IPS DF 6.9 (cell line): ENCODE measurements at places on chromosomes 16 and 17.

DNA sequence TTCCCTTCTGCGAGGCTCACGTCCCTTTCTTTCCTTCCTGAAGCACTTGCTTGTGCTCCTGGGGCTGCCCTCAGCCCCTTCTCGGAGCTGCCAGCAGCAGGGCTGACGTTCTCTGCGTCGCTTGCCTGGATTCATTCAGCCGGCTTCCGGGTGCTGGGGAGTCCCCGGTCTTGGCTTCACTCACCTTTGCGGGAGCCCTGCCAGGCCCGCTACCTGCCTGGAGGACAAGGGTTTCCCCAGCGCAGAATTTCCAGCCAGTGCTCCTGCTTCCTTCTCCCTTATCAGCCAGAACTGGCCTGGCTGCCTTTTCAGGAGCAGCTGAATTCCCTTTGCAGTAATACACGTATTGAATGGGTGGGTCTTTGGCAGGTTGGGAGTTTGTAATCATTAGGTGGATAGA lies 22.1 kb upstream of the IL17C start:
- no peak for DNase-seq

GRCh38 chr17:78897664-78898047 lies 5.3 kb downstream of the CEP295NL start:
- DNase-seq, result no peak

GRCh38 chr16:62135446-62135845 lies 99.2 kb upstream of the CDH8 start:
- no peak for DNase-seq

DNA sequence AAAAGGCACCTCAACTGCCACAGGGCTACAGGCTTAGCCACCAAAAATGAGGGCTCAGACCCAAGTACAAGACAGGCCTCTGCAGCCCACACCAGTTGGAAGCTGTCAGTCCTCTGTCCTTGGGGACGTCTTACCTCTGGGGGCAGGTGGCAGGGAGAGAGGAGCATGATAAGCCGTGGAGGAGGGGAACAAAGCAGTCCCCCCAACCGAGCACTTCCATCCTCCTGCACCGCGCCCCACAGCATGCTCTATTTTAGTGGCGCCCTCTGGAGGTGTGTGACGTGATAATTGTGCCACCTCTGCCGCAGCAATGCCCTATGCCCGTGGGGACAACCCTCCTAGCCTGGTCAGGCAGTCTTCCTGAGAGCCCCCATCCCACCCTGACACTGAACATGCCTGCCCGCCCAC lies 13.6 kb downstream of the G6PC3 start:
- no peak for DNase-seq

DNA sequence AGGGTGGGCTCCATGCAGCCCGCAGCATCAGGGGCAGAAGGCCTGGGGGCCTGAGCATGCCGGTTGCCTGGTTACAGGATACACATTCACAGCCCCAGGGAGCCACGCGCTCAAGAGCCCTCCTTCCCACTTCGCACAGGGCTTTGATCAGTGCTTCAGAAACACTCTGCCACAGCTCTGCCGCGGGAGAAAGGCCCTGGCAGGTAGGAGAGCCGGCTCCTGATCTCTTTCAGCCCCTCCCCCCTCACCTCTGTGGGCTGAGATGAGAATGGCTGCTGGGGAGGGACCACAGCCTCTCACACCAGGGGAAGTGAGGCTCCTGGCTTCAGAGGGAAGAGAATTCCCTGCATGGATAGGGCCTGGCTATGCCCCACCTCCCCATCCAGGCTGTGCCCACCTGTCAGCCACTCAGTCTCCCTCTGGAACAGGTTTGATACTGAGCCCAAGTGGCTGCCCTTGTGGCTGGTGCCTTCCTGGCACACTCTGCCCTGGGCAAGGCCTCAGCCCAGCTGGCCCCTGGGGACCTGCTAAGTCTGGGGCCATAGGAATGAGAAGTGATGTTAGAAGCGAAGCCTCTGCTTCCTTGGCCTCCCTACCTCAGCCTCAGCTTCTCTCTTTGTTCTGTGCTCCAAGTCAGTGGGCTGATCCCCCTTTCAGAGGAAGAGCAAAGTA lies 8.6 kb downstream of the DOK4 start:
- DNase-seq, result no peak

GRCh38 chr17:8141045-8141444 lies 11.2 kb downstream of the PER1 start:
- DNase-seq, result no peak

DNA sequence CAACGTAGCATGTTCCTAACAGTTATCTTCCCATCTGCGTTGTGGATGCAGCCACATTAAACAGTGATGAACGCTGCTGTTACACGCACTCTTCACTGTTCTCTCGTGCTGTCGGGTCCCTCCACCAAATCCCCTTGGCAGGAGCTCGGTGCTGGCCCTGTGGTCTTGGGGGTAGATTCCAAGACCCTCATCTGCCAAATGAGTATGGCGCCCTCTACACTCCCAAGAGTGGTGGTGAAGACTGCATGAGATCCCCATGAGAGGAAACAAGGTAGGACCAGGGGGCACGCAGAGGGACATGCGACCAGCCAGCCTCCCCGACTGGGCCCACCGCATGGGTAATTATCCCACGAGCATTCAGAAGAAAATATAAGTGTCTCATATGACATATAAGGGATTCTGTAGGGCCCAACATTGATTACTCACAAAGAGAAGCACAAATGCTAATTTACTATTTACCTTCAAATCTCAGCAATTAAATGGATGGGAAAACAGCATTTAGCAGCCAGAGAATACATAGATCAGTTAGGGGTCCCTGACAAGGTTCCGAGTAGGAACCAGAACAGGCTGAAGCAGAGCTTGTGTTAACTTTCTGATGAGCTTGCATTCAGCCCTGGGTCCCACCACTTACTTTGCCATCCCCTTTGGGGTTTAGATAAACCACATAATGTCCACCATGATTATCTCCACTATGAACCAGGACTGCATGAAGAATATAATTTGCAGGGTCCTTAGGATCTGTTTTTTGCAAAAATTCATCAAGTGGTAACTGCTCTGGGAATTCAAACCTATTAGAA lies 23.8 kb downstream of the LITAFD start:
- no peak for DNase-seq

DNA sequence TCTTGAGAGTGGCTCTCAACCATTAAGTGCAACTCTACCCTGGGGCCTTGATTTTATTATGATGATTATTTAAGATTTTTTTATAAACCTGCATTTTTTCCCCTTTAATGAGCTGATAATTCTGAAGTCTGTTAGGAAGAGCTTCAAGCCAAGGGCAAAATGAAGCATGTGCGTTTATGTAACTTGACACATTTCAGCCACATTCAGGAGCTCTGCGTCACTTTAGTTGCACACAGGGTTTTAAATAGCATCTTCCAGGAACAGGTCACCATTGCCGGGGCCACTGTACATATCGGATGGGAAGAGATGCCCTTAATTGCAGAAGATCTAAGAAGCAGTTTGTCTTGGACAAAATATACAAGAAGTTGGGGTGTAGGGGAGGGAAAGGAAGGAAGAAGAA lies 89.6 kb downstream of the BMERB1 start:
- no peak for DNase-seq

DNA sequence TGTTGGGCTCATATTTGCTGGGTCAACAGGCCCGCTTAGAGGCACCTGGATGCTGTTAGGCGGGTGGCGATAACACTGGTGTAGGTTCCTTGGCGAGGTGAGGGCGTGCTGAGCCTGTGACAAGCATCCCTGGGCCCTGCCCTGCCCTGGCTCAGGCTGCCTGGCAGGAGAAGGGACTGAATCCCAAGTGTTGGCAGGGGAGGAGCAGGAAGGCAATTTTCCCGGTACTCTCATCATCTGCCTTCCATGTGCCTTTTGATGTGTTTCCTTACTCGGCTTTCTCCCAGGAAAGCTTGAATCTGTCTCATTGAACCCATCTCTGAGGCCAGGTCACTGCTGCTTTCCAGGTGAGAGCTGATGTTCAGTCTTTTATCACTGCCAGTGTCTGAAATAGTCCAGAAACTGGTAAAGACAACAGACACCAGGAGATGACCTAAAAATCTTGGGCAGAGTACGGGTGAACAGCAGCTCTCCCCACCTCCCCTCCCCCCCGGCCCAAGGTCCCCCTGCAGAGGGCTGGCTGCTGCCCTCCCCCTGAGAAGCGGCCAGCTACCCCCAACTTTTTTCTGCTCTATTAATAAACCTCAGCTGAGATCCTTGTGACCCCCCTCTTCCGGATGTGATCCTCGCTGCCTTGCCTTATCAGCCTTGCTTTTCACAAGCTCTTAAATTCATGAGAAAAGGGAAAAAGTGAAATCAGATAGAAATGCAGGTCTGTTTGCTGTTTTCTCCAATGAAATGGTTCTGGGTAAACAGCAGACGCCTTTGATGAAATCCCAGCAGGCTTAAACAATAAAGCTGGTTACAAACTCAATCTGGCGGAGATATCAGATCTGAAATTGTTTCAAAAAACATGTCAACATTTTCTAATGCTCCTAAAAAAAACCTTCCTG lies 29.0 kb downstream of the RTN4RL1 start:
- DNase-seq, result no peak

DNA sequence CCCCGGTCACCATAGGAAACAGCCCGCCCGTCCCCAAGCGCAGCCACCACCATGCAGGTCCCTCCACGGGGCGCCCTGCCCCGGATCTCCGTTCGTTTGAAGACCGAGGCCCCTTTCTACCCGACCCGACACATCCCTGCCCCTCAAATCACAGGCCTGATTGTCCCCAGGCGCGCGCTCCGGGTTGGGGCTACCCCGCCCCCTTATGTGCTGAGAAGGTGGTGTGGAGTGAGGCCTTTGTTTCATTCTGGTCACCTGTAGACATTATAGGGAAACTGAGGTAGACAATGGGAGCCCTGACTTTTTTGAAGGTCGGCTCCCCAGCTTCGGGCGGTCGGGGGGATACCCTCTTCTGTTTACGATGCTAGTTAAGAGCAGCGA lies 763 bp upstream of the ACTG1 start:
- DNase-seq, result no peak

DNA sequence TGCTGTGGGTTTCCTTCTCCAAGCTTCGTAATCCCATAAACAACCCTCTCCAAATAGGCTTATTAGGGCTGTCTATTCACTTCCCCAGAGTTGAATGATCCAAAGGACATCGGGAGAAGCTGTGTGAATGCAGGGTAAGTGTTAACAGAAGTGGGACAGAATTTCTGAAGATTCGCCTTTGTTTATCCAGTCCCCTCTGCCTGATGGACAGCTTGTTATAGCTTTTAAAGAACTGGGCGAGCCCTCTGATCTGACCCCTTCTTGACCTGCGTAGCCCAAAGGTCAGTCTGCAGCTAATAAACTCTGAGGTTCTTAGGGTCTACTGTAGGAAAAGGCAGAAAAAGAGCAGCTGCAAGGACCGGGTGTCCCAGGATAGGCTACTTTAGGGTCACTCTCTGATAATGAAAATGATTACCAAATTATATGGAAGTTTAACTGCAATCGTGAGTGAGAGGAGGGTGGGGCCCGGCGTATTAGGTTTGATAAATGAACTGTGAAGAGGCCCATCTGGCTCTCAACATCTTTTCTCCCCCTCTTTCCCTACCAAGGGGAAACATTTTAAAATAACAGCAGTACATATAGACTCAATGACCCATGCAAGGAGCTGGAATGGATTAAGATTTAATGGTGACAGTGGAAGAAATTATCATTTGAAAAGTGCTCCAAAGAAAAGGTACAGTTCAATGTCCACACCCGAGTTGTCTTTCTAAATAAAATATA lies 233.4 kb downstream of the FTO start:
- no peak for DNase-seq

DNA sequence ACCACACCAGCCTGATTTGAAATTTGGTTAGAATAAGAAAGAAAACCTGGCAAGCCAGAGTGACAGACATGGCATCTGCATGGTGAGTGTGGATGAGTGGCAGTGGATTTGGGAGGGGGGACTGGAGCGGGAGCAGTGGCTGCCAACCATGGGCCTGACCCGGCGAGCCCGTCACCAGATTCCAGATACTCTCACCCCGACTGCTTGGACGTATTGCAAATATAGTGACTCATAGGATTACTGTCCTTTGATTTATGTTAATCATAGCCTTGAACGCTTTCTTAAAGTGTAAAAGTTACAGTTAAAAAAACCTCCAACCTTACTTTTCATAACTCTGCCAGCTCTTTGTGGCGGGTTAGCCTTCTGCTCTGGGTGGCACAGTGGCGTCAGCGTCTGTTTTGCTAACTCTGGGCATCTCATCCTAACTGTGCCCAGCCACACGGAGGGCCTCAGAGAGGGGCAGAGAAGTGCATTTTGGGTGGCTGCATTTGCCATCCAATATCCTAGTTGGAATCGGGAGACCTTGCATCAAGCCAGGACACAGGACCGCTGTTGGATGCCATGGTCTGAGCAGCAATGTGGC lies 26.8 kb upstream of the FOXK2 start:
- no peak for DNase-seq
